ENCODE measurements at places on chromosomes 12 and 14.

DNA sequence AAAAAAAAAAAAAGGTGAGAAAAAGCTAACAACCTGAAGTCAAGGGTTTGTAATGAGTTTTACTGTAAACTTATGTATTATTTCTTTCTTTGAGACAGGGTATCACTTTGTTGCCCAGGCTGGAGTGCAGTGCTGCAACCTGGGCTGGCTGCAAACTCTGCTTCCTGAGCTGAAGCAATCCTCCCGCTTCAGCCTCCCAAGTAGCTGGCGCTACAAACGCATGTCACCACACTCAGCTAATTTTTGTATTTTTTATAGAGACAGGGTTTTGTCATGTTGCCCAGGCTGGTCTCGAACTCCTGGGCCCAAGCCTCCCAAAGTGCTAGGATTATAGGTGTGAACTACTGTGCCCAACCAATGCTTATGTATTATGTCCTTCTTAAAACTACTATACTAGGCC lies 9.2 kb downstream of the ATF7 start:
- no peak for DNase-seq

DNA sequence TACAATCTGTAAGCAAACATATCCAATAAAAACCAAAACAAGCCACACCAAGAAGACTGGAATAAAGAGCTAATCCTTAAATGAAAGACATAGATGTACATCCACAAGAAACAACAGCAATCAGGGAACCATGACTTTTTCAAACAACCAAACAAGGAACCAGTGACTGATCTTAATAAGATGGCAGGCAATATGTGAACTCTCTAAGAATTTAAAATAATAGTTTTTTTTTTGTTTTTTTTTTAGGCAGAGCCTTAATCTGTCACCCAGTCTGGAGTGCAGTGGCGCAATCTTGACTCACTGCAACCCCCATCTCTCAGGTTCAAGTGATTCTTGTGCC lies 52.9 kb upstream of the CAPRIN2 start:
- no peak for DNase-seq

DNA sequence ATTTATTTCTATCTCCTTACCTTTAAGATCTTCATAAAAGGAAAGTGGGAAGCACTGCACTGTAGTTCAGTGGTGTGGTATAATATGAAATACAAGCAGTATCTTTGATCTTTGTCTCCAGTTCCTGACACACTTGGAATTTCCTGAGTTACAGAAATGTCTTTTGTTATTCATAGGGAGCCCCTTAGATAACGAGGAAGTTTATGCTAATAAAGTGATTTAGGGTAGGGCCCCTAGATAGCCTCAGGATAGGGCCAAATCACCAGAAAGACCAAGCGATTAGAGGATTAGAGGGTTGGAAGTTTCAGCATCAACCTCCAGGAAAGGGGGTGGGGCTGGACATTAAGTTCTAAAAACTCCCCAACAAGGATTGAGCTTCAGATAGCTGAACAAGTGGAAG lies 29.9 kb upstream of the DDHD1 start:
- no peak for DNase-seq

- no peak for DNase-seq
Observed at GRCh38 chr14:53452005-53452673, 299.0 kb upstream of the DDHD1 start.

GRCh38 chr12:75294336-75294735 lies 35.8 kb downstream of the CAPS2 start:
- no peak for DNase-seq
